ENCODE measurements at places on chromosomes 6 and 20.

- DNase-seq = no peak
Observed at GRCh38 chr20:59448851-59449444, 148.5 kb downstream of the EDN3 start.

- no peak for DNase-seq
Observed at GRCh38 chr6:130903007-130903406, 75.8 kb downstream of the SMLR1 start.

DNA sequence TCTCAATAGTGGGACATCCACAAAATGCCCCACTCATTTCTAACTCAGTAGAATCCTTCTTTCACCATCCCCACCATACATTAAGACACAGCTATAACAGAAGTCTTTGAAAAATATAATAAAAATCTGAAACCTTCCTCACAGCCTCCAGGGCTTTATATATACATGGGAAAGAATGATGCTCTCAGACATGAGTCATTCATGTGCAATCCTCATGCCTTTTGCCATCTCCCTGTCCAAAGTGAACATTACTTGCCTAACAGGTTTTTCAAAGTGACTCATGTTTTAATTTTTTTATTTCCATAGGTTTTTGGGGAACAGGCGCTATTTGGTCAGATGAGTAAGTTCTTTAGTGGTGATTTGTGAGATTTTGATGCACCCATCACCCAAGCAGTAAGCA is 162.7 kb downstream of the RALGAPA2 start:
- DNase-seq = no peak

GRCh38 chr6:16704401-16705045 is 56.7 kb downstream of the ATXN1 start:
- DNase-seq = no peak

DNA sequence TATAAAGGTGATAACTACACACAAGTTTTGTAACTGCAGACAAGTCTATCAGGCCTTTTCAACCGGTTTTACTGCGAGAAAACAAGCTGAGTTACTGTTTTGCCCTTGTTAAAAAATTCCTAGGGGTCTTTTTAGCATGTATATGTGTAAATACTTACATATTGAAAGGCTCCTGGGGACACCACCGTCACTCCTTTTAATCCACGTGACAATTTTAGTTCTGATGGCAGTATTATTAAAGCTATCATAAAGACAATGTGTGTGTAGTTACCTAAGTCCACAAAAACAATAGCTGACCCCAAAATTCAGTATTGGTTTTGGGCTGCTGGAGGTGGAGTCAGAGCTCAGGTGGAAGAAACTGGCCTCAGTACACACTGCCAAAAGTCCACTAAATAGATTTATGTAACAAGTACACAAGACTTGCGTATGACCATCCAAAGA is 41.3 kb upstream of the HFE start:
- DNase-seq = no peak

- DNase-seq = no peak
Observed at GRCh38 chr6:119587537-119587936, 238.0 kb upstream of the MAN1A1 start.

DNA sequence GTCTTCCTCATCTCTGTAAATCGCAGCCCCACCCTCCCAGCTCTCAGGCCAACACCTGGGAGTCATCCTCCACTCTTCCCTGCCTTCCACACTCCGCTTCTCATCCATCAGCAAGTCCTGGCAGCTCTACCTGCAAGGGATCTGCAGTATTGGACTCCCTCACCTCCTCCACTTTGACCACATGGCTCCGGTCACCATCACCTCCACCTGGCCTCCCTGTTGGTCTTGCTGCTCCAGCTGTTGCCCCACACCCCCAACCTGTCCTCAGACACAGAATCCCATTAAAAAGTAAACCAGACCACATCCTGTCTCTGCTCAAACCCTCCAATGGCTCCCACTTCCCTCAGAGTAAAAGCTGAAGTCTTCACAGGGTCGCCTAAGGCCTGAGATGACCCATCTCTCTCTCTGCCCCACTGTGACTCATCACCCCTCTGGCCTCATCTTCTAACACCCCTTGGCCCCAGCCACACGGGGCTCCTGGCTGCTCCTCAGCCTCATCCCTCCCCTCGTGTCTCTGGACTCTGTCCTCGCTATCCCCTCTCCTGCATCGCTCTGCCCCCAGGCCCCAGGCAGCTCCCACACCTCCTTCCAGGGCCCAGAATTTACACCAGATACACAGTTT is 185.1 kb upstream of the SULF2 start:
- DNase-seq = no peak

GRCh38 chr6:72861935-72862432 is 240.1 kb downstream of the KCNQ5 start:
- no peak for DNase-seq

DNA sequence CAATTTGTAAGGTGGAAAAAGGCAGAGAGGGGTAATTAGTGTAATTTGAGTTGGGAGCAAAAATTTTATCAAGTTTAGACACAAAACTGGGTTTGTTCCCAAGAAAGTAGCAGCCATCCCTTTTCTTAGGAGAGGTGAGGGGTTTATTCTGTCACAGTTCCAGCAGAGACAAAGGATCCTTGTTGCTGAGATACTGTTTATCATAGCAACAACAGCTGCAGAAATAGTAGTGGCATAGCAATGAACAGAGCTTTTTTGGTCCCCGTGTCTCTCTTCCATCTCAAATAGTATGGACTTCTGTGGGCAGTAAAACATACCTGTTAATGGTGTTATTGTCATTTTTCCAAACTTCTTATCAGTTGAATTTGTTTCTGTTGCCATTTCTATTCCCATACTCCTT is 23.9 kb downstream of the ZKSCAN8 start:
- no peak for DNase-seq

- DNase-seq = no peak
Observed at GRCh38 chr6:19107468-19107867, 720.3 kb downstream of the RNF144B start.

DNA sequence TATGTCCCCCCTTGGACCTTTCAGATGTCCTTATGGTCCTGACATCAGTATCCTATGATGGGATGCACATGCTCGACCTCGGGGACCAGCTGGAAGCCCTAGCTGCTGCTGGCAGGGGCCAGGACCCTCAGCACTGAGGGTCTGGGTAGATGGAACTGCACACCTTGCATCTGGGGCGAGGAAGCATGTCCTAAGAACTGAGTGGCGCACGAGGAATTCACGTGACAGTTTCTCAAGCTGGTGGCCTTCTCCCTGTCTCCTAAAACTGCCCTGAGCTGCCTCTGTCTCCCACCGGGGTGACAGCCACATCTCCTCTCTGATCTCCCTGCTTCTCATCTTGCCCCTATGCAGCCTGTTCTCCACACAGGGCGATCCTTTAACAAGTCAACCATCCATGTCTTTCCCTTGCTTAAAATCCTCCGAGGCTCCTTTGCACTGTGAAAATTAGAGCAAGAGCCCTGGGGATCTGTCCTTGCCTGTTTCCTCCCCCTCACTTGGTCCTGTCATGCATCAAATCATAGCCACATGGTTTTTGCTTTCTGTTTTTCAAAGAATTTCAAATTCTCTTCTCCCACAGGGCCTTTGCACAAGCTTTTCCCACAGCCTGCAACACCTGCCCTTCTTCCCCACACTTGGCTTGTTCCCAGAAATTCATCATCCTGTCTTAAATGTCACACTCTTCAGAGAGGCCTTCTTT is 107.7 kb downstream of the CDH26 start:
- no peak for DNase-seq

- DNase-seq = no peak
Observed at GRCh38 chr20:63315240-63315689, 22.3 kb downstream of the COL20A1 start.

DNA sequence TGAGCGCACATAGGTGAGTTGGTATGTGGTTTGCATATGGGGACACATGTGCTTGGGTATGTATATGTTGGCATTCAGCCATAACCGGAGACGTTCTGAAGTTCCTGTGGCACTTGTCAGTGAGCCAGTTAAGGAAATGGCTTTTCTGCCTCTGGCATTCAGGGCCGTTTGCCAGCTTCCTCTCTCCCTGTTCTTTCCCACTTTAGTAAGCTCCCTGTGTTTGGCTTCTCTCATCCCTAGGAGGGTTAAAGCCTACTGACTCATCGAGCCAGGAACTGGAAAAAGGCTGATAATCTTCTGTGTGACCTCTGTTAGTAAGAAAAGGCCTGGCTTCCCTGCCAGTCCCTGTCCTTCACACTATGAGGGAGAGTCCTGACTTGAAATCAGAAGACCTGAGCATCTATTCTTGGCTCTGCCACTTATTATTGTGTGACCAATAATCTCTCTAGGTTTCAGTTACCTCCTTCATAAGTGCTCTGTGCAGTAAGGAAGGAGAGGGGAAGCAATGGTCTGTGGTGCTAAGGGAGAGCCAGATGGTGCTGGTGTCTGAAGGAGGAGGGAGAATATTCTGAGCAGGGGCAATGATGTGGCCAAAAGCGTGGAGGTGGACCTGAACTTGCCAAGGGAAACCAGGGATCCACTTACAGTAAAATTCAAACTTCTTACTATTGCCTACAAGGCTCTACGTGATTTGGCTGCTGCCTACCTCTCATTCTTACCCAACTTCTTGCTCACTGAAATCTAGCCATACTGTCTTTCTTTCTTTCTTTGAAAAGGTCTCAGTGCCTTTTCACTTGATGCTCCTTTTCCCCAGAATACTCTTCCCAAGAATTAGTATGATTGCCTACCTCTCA is 31.4 kb downstream of the ACSS2 start:
- no peak for DNase-seq

- no peak for DNase-seq
Observed at GRCh38 chr6:12361042-12361765, 71.0 kb downstream of the EDN1 start.

- no peak for DNase-seq
Observed at GRCh38 chr6:72212686-72213085, 326.3 kb downstream of the RIMS1 start.

DNA sequence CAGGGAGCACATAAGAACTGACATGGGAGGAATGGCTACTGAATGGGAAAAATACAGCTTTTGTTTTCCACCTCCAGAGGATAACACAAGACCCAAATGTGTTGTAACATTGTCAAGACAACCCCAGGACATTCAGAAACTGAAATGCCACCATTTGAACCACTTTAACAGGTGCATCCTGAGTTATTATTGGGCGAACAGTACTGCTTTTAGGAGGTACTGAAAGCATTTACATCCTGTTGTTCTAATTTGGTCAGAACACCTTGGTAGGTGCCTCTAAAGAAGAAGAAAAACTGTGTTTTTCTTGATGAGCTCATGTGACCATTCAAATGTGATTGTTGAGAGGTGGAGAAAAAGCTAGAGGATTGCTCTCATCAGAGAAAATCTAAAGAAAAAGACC is 6.4 kb upstream of the TXNDC5 start:
- no peak for DNase-seq

GRCh38 chr6:150486048-150486447 is 113.6 kb upstream of the PLEKHG1 start:
- DNase-seq = no peak

GRCh38 chr6:106090001-106090400 is 3.9 kb downstream of the PRDM1 start:
- DNase-seq = no peak

DNA sequence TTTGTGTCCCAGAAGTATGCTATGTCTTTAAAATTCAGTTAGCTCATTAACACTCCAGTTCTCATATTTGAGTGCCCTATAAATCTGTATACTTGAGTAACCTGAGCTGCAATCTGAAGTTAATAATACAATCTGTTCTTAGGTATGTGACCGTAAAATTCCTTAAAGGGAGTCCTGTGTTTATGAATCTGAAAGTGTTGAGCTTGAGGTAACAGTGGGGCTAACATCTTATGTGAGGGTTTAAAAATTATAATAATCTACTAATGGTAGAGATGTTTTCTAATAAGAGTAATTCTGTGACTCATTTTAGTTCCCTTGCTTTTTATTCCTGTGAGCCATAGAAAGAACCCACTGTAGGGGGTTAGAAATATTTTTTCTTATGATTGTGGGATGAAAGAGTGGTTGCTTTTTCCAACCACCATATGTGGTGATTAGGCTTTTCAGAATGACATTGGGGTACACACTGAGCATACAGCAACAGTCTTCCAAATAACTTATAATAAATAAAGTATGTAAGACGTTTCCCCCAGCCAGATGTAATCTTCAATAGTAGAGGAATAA is 121.2 kb downstream of the BCKDHB start:
- DNase-seq = no peak

DNA sequence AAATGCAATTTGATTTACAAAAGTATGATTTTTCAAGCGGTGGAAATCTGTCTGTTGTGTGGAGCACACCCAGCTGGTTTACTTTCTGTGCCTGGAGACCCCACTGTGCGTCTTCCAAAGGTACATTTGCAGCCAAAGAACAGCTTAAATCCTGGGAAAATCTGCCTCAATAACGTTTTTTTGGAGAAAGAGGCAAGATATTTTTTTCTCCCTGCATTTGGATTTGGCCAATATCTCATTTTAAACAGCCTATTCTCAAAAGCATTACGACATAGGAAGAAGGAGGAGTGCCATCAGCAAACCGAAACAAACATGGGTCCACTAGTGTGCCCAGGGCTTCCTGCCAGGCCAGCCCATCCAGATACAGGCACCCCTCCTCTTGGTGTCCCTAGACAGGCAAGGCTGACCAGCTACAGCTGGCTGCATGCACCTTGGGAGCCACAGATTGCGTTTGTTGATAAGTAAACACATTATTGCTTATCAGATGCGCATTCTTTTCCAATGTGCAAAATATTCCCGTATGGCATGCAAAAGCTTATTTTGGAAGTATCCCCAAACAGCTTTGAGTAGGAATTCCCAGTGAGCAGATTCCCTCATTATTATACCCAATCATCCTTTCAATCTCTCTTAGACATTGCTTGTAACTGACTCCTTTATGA is 184.5 kb upstream of the MARCKS start:
- DNase-seq = no peak

GRCh38 chr6:134081506-134081905 is 29.1 kb upstream of the SLC2A12 start:
- DNase-seq = no peak

- no peak for DNase-seq
Observed at GRCh38 chr20:55882910-55883309, 122.4 kb downstream of the CBLN4 start.

DNA sequence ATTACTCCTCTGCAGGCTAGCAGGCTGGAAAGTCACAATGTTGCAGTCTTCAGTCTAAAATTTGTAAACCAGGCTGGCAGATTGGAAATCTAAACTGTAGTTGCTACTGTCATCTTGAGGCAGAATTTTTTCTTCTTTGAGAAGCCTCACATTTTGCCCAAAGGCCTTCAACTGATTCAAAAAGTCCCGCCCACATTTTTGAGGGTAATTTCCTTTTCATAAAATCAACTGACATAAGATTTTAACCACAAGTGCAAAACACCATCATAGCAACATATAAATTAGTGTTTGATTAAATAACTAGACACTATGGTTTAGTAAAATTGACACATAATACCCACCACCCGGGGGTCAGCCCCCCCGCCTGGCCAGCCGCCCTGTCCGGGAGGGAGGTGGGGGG is 28.4 kb downstream of the HLA-C start:
- no peak for DNase-seq

DNA sequence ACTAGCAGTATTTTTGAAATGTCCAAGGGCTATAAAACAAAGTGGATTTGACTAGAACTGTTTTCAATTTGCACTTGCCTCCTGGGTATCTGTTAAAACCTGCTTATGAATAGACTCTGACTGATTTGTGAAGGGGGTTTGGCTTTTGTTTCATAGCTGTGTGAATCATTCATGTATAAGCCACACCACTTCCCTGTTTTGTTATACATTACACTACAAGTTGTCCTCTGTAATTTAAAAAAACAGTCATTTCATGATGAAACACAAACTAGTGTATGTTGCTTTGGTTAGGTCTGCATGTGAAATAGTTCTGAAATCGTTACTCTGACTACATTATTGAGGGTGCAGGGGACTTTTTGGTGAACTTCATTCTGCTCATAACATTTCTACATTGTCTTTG is 121.7 kb downstream of the NKAIN2 start:
- no peak for DNase-seq
